ENCODE measurements at places on chromosomes 3 and 15. TPM values are rescaled to one million over a fixed set of nuclear protein-coding genes. Genes with fewer than 3 reads are reported as not detected.
A peak's percentile ranks its signal among the peaks of the same experiment; 100 is the strongest.

DNA sequence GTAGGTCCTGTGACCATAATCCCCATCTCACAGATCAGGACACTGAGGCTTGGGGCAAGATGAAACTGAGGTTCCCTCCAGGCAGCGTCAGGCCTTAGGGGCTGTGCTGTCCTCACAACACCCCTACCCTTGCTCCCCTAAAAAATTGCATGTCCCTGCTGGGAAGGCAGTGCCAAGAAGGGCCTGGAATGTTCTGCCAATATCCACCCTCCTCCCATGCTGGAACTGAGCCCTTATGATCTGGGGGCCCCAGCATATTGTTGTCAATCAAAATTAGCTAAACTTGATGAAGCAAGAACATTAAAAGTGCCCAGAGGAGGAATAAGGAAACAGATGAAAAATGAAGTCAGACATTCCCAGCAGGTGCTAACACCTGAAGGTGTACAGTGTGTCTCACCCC is 13.4 kb upstream of the RTP3 start:
- H3K4me3 ChIP-seq: no peak overlapping the region
- H3K4me1 ChIP-seq: peaks cover 10% of the 10 kb centered on the region
- H3K36me3 ChIP-seq: no peaks in the 10 kb centered on the region
- H3K27ac ChIP-seq: no peak overlapping the region

- no peaks in the 10 kb centered on the region for H3K27me3 ChIP-seq
- no peaks in the 10 kb centered on the region for H3K4me1 ChIP-seq
- no peak overlapping the region for H3K27ac ChIP-seq
- DNase-seq: no peak
- H3K4me3 ChIP-seq: no peak overlapping the region
These were observed 476.6 kb upstream of the ROBO1 start for GRCh38 chr3:80244390-80244789.

- DNase-seq: no peak
- H3K4me1 ChIP-seq: peaks cover 2% of the 10 kb centered on the region
- no peaks in the 10 kb centered on the region for H3K27me3 ChIP-seq
- no peaks in the 10 kb centered on the region for H3K36me3 ChIP-seq
- no peak overlapping the region for H3K27ac ChIP-seq
These were observed 20.1 kb upstream of the CD47 start for GRCh38 chr3:108110934-108111333.

- peaks cover 28% of the 10 kb centered on the region for H3K36me3 ChIP-seq
- peaks cover 9% of the 10 kb centered on the region for H3K4me1 ChIP-seq
- no peaks in the 10 kb centered on the region for H3K27me3 ChIP-seq
- DNase-seq: no peak
- no peak overlapping the region for H3K27ac ChIP-seq
These were observed 14.3 kb downstream of the LIMD1 start for GRCh38 chr3:45608885-45609284.

DNA sequence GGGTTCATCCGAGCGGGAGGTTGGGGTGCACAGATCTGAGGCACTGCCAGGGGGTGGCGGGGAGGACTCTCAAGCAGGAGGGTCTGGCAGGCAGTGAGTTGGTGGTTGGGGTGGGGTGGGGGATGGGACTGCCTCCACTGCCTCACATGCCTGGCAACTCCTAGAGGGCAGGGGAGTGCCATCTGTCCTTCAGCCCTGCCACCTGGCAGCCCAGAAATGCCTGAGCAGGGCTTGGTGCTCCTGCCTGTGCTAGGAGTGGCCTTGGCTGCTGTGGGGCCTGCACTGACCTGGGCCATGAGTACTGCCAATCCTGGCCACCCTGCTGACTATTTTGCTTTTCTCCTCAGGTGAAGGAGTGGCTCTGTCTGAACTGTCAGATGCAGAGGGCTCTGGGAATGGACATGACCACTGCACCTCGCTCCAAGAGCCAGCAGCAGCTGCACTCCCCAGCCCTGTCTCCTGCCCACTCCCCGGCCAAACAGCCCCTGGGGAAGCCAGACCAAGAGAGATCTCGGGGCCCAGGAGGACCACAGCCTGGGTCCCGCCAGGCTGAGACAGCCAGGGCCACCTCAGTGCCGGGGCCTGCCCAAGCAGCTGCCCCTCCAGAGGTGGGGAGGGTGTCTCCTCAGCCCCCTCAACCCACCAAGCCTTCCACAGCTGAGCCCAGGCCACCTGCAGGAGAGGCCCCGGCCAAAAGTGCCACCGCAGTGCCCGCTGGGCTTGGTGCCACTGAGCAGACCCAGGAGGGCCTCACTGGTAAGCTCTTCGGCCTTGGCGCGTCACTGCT is 32.0 kb upstream of the APEH start:
- H3K36me3 ChIP-seq: no peaks in the 10 kb centered on the region
- no peaks in the 10 kb centered on the region for H3K27me3 ChIP-seq
- H3K27ac ChIP-seq: no peak overlapping the region
- DNase-seq: no peak
- H3K4me3 ChIP-seq: no peak overlapping the region
- H3K4me1 ChIP-seq: no peaks in the 10 kb centered on the region

- no peak overlapping the region for H3K27ac ChIP-seq
- peaks cover 43% of the 10 kb centered on the region for H3K27me3 ChIP-seq
- H3K36me3 ChIP-seq: no peaks in the 10 kb centered on the region
- H3K4me1 ChIP-seq: peaks cover 38% of the 10 kb centered on the region
These were observed 3.7 kb downstream of the DLL4 start for GRCh38 chr15:40932649-40933516.

GRCh38 chr15:70892912-70893560 is 410 bp downstream of the LRRC49 start:
- no peaks in the 10 kb centered on the region for H3K36me3 ChIP-seq
- H3K27me3 ChIP-seq: peaks cover 22% of the 10 kb centered on the region
- no peak for DNase-seq
- no peak overlapping the region for H3K27ac ChIP-seq
- peaks cover 17% of the 10 kb centered on the region for H3K4me1 ChIP-seq

DNA sequence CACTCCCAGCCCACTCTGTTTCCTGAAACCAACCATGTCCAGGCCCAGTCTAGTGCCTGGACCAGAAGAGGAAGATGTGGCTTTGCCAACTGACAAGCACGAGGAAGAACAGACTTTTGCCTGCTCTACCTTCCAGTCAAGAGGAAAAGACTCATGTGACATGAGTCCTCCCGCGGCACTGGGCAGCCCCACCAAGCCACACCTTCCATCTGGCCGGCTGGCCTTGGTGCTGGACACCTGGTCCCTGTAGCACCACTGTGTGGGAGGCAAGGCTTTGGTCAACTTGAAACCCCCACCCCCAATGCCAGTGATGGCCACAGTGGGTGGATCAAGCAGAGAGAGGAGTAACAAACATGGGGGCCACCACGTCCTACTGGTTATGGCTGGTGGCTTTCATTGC is 12.5 kb downstream of the CHDH start:
- no peak overlapping the region for H3K4me3 ChIP-seq
- H3K27ac ChIP-seq: no peak overlapping the region
- DNase-seq: no peak
- no peaks in the 10 kb centered on the region for H3K27me3 ChIP-seq
- no peaks in the 10 kb centered on the region for H3K4me1 ChIP-seq

- no peak within 1 kb of the TSS for H3K27ac ChIP-seq
- DNase-seq: peak; percentile 69
- peaks cover 73% of the 10 kb centered on the region for H3K4me1 ChIP-seq
- peak within 1 kb of the TSS; percentile 39 for H3K4me3 ChIP-seq
- H3K27me3 ChIP-seq: no peaks in the 10 kb centered on the region
These were observed at the start of gene ZMYND10 for GRCh38 chr3:50345586-50346234. Gene ZMYND10, minus strand, starts transcription at chr3:50345732. Its CDS starts 153 bp downstream, at chr3:50345579.

DNA sequence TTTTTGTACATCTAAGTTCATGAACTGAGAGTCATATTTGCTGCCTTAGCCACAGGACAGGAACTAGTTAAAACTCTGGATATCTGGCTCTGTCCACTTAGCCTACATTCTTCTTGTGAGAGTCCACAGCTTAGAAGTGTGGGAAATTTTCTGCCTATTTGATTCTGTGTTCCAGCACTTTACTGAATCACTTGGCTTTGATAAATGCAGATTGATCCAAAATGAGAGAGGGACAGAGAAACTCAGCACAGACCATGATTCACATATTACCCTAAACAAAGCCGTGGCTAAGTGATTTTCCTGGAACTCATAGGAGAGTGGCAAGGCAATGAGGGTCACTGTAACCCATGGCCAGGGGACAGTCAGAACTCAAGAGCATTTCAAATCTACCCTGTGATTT is 87.5 kb upstream of the CADPS start:
- no peaks in the 10 kb centered on the region for H3K27me3 ChIP-seq
- no peaks in the 10 kb centered on the region for H3K4me1 ChIP-seq
- no peak for DNase-seq
- H3K4me3 ChIP-seq: no peak overlapping the region
- H3K36me3 ChIP-seq: no peaks in the 10 kb centered on the region
- H3K27ac ChIP-seq: no peak overlapping the region

DNA sequence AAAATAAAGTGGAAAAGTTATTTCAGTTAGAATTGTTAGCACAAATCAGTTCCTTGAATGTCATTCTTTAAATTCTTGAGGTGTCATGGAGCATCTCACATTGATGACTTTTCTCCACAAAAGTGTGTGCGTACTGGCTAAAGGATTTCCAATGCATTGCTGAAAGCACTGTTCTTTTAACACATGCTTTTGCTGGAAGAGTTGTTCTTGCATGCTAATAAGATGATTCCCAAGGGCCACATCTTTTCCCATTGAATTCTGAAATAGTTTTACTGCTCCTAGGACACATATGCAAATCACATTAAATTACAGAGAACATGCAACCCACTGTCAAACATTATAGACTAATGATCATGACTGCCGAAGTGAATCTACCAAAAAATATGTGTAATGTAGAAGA is 516.3 kb upstream of the CADM2 start:
- no peaks in the 10 kb centered on the region for H3K4me1 ChIP-seq
- no peak for DNase-seq
- H3K27ac ChIP-seq: no peak overlapping the region
- H3K36me3 ChIP-seq: no peaks in the 10 kb centered on the region
- no peaks in the 10 kb centered on the region for H3K27me3 ChIP-seq

GRCh38 chr15:62510791-62511190 is 345.7 kb upstream of the C2CD4B start:
- H3K27ac ChIP-seq: no peak overlapping the region
- H3K4me3 ChIP-seq: no peak overlapping the region
- H3K36me3 ChIP-seq: no peaks in the 10 kb centered on the region
- DNase-seq: no peak
- no peaks in the 10 kb centered on the region for H3K4me1 ChIP-seq

GRCh38 chr3:46272028-46272451 is 29.8 kb downstream of the CCR3 start:
- H3K4me3 ChIP-seq: no peak overlapping the region
- no peak for DNase-seq
- H3K27me3 ChIP-seq: no peaks in the 10 kb centered on the region
- no peaks in the 10 kb centered on the region for H3K36me3 ChIP-seq
- no peak overlapping the region for H3K27ac ChIP-seq

DNA sequence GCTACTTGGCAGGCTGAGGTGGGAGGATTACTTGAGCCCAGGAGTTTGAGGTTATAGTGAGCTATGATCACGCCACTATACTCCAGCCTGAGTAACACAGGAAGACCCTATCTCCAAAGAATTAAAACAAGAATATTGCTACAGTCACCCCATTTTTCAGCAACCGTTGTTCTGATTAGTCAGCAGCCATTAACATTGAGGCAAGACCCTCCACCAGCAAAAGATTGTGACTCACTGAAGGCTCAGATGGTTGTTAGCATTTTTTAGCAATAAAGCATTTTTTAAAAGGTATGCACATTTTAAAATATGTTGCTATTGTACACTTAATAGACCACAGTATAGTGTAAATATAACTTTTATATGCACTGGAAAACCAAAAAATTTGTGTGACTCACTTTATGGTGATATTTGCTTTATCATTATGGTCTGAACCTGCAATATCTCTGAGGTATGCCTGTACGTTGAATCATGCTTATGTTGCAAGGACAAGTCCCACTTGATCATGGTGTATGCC is 492.6 kb downstream of the SQOR start:
- H3K27ac ChIP-seq: no peak overlapping the region
- DNase-seq: no peak
- H3K27me3 ChIP-seq: no peaks in the 10 kb centered on the region
- no peak overlapping the region for H3K4me3 ChIP-seq
- H3K4me1 ChIP-seq: no peaks in the 10 kb centered on the region
- no peaks in the 10 kb centered on the region for H3K36me3 ChIP-seq

DNA sequence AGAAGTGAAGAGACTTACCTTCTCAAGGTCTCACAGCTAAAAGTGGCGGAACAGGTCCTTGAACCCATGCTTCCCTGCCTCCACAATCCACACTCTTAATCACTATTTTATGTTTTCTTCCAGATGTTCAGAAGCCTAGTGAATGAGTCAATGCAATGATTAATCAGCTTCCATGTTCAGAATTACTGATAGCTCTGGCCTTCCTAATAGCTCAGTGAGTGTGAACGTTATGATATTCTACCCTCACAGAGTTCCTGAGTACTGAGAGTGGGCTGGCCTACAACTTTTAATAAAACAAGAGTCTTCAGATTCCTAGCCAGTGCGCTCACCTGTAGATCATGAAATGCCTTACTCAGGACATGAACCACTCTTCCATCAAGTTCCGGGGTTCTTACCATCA is 443.0 kb upstream of the ADAMTS9 start:
- H3K27ac ChIP-seq: no peak overlapping the region
- H3K4me1 ChIP-seq: no peaks in the 10 kb centered on the region
- DNase-seq: no peak
- H3K27me3 ChIP-seq: no peaks in the 10 kb centered on the region
- H3K4me3 ChIP-seq: no peak overlapping the region

- no peak overlapping the region for H3K4me3 ChIP-seq
- H3K27me3 ChIP-seq: no peaks in the 10 kb centered on the region
- DNase-seq: no peak
- H3K4me1 ChIP-seq: no peaks in the 10 kb centered on the region
- no peak overlapping the region for H3K27ac ChIP-seq
These were observed 27.0 kb downstream of the OPA1 start for GRCh38 chr3:193620057-193620456.

GRCh38 chr3:112012205-112012992 is 13.7 kb downstream of the TAGLN3 start:
- no peak overlapping the region for H3K27ac ChIP-seq
- H3K4me3 ChIP-seq: no peak overlapping the region
- H3K36me3 ChIP-seq: no peaks in the 10 kb centered on the region
- DNase-seq: no peak

DNA sequence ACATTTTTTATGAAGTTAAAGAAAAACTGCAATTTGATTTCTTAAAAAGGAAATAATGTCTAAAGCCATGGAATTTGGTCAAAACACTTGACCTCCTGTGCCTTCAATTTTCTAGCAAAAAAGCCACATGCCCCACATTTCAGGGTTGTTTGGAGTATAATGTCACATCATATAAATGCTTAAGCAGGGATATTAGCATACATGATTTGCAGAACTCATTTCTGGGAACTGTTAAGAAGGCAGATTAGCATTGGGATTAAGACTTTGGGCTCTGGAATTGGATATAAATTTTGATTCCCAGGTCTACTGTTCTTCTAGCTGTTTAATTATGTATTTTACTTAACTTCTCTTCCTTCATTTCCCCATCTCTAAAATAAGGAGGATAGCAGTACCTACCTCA is 59.2 kb downstream of the CDIN1 start:
- no peaks in the 10 kb centered on the region for H3K27me3 ChIP-seq
- no peaks in the 10 kb centered on the region for H3K4me1 ChIP-seq
- H3K27ac ChIP-seq: no peak overlapping the region

GRCh38 chr15:75138016-75138999 is 63.4 kb upstream of the C15orf39 start:
- no peaks in the 10 kb centered on the region for H3K36me3 ChIP-seq
- DNase-seq: no peak
- no peak overlapping the region for H3K27ac ChIP-seq

BCHE gene
- not detected for total RNA-seq

GPR15 gene
- total RNA-seq: 9.6 TPM

GOLGA6A gene
- total RNA-seq: 0.42 TPM

PDZRN3 gene
- not detected for total RNA-seq

RLBP1 gene
- total RNA-seq: not detected

RETNLB gene
- not detected for total RNA-seq

RFT1 gene
- 8.5 TPM for total RNA-seq

CADPS gene
- not detected for total RNA-seq

All from CD4-positive, alpha-beta T cell (primary cell).